OCI-M1 (cell line): ENCODE measurements at places on chromosomes 1 and 21.

DNA sequence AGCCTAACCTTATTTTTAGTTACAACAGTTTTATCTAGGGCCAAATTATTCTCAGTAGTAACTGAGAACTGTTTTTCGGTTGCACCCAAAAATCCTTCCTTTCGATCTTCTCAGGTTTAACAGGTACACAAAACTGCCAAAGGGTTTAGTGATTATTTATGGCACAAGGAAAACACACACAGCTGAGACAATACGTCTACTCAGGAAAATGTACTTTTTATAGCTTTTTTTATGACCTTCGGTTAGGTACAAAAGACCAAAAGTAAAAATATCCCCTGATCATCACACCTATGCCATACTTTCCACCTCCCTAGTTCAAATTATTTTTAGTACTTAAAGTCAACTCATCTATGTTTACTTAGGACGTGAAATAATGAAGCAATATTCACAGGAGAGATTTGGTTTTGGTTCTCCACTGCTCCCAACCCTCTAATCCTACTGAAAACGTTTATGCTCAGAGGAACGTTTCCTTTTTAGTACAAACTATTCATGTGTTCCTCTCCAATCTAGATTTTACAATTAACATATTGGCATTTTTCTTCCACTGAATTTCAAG is 48.7 kb downstream of the TTLL7 start:
- DNase-seq = no peak

GRCh38 chr1:111587509-111588174 is 31.9 kb upstream of the RAP1A start:
- DNase-seq = no peak

- DNase-seq = peak; percentile 84
These were observed 683 bp downstream of the PPOX start for GRCh38 chr1:161166669-161167548.

- DNase-seq = no peak
These were observed 188.9 kb downstream of the NRIP1 start for GRCh38 chr21:14875704-14876523.

DNA sequence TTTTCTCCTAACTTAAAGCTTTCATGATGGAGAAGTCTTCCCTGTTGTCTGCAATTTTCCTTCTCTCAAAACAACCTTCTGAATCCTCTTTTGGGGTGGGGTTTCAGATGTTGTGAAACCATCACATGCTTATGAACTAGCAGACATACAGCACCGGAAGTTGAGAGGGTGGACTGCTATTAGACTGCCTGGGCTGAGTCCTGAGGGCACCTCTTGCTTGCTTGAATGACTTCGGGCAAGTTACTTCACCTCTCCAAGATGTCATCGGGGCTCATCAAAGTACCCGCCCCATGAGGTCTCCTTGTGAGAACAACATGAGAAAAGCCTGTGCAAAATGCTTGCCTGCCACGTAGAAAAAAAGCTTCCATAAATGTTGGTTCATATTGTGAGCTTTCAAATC is 89.6 kb downstream of the CCDC185 start:
- DNase-seq = no peak

DNA sequence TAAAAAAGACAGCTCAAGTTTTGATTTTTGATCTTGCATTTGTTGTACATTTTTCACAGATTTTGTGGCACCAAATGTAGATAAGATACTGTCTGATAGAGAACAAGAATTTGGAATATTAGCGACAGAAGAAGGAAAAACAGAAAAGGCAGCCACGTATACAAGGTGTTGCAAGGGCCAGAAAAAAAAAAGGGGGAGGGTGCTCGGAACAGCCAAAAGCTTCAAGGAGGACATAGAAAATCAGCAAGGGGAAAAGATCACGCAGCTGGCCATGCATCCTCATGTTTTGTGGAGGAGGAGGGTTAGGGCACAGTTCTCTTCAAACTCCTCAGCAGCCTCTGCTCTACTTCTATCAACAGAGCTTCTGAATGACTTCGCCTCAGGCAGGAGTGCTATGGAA is 80.7 kb upstream of the MROH9 start:
- no peak for DNase-seq

- no peak for DNase-seq
These were observed 111.5 kb downstream of the SEC16B start for GRCh38 chr1:177858332-177858821.

GRCh38 chr1:97200595-97200994 is 479.0 kb downstream of the PTBP2 start:
- peak; percentile 73 for DNase-seq

DNA sequence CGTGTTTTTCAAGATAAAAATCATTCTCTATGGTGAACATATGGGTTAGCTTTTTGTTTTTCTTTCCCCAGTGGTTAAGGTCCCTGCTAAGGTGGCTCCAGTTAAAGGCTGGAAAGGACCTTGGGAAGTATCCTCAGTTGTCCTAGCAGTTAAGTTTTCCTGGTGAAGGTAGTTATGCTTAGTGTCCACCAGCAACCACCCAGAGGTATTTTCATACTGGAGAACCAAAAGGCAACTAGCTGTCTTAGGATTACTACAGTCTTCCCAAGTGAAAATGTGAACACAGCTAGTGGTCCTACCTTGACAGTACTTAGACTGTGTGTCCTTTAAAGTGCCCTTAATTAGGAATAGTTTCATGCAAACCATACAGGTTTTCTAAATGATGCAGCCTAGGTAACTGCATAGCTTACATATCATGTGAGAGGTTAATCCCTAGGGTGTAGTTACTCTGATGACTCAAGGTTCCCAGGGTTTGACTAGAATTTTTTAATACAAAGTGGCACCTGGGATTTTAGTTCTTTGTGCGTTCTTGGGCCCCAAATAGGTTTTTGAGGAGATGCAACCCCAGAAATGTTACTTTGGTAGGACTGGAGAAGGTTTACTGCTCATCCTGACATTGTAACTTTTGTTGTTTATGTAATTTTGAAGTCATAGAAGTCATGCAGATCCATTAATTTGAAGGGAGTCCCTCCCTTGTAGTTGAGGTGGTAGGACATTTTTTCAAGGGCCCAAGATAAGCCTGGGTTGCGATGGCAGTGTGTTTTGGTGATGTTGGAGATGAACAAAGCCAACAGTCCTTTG is 36.5 kb downstream of the YY1AP1 start:
- no peak for DNase-seq

- no peak for DNase-seq
These were observed 97.9 kb upstream of the MARK1 start for GRCh38 chr1:220430059-220430458.

GRCh38 chr1:109617291-109617801 is 2.1 kb downstream of the GNAT2 start:
- peak; percentile 9 for DNase-seq

DNA sequence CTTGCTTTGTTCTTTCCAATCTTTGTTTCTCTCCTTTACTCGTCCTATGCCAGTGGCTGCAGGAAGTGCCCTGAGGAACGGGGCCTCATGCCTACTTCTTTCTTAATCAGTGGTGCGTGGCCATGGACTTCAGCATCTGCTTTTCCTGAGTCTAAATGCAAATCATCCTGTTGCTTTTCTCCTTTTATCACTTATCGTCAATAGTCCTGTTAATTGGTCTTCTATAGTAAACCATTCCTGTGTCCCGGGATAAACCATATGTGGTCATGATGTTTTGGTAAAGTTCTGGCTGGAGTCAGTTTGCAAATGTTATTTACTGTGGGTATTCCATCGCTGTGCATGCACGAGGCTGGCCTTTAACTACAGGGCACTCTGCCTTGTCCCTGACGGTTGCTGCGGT is 47.5 kb downstream of the AGPAT3 start:
- no peak for DNase-seq

GRCh38 chr1:202007805-202008489 is 2.4 kb upstream of the ELF3 start:
- peak; percentile 83 for DNase-seq

DNA sequence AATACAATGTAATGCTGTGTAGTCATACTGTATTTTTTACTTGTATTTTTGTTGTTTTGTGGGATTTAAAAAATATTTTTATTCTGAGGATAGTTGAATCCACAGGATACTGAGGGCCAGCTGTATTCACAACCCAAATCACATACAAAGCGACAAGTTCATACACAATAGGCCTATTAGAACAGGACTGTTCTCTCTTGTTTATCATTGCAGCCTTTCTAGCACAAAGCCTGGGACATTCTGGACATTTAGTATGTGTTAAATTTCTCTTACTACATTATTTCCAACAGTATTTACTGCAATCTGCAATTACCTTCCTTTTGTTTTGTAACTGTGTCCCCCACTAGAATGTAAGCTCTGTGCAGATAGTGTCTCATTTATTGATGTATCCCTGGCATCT is 65.4 kb downstream of the SLC35A3 start:
- DNase-seq = no peak

- DNase-seq = no peak
These were observed 121.3 kb upstream of the IPO9 start for GRCh38 chr1:201707656-201708055.

- no peak for DNase-seq
These were observed 81.5 kb downstream of the NDUFS5 start for GRCh38 chr1:39107341-39108290.

DNA sequence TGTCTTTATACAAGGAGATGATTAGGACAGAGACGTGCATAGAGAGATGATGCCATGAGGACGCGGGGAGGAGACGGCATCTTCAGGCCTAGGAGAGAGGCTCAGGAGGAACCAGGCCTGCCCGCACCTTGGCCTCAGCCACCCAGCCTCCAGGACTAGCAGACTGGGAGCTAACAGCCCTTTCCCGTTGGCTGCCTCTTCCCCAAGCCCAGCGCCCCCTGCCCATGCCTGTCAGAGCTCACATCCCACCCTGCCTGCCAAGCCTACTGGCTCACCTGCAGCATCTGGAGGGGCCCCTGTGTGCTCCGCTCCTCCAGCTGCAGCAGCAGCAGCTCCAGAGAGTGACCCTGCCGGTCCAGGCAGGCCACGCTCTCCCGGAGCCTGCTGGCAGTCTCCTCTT is 4.0 kb upstream of the TRIM11 start:
- no peak for DNase-seq
